ENCODE measurements at places on chromosomes 13 and 19.

DNA sequence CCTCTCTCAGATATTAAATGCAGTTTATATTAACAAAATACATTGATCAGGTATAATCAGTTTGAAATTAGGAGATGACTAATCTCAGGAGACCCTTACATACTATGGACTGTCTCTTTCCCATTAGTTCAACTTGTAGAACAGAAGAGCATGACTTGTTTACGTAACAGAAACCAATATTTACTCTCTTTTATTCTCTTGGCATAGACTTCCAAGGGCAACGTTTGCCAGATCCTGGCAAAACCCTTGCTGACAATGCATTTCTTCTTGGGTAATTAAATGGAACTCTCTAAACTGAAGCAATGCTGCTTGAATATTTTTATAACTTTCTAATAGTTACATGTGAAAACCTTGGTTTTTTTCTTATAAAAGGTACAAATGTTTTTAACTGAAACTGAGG lies 68.3 kb upstream of the MYO16 start:
- DNase-seq: no peak

- DNase-seq: peak; percentile 53
Observed at GRCh38 chr19:17205237-17206140, 9.7 kb upstream of the USE1 start.

- DNase-seq: no peak
Observed at GRCh38 chr13:29568731-29569130, 26.8 kb downstream of the SLC7A1 start.

DNA sequence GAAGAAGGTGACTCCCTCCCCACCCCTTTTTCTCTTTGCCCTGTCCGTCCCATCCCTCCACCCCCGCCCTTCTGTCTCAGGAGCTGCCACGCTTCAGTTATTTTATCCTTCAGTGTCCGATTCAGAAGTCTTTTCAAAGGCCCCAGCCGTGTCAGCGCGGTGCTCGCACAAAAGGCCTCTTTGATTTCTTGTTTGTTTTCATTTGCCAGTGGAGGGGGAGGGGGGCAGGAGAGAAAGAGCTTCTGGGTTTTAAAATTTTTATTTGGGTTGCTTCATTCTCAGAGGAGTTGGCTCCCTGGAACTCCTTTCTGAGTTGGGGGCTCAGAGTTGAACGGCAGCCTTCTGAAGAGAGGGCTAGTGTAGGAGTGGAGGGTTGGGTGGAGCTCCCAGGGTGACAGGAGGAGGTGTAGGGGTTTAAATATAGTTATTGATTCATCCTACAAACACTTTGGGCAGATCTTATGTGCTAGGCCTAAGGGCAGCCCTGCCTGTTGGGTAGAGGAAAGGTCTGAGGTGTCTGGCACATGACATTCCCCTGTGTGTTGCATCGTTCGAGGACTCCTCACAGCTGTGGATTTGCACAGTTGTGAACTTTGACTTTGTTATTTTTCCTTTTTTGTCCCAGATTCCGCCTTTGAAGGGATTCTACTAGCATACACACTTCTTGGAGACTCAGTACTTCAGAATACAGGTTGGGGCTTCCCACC lies 36.8 kb downstream of the NFIX start:
- DNase-seq: no peak

DNA sequence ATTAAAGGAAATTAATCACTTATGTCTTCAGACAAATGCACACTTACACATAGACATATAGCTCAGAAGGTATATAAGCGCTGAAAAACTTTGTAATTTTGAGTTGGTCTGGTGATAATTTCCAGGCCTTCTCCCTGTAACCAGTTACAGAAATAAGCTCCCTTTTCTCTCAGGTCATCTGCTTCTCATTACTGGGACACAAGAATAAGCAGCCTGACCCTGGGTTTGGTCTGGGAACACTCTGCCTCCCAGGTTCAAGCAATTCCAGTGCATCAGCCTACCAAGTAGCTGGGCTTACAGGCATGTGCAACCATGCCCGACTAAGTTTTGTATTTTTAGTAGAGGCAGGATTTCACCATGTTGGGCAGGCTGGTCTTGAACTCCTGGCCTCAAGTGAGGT lies 274.5 kb downstream of the LMO7 start:
- peak; percentile 74 for DNase-seq
